ENCODE measurements at places on chromosomes 4 and X.

DNA sequence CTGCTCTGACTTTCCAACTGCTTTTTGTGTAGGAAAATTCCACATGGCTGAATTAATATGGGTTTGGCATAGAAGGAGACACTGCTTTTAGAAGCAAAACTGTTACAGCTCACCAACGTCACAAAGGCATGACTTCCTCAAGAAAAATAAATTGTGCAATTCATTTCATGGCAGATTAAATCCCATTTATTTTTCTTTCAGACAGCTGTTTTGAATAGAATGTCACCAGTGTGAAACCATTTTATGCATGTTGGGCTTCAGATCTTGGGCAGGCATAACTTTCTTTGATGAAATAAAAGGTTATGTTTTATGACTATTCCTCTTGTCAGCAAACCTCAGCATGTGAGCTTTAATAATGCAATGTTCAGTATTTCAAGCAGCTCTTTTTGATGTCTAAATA lies 542.8 kb downstream of the GALNTL6 start:
- no peak for DNase-seq

- DNase-seq: no peak
Observed at GRCh38 chr4:3043282-3044020, 30.9 kb downstream of the HTT-AS start.

- DNase-seq: no peak
Observed at GRCh38 chr4:1543976-1544375, 137.7 kb upstream of the NKX1-1 start.

DNA sequence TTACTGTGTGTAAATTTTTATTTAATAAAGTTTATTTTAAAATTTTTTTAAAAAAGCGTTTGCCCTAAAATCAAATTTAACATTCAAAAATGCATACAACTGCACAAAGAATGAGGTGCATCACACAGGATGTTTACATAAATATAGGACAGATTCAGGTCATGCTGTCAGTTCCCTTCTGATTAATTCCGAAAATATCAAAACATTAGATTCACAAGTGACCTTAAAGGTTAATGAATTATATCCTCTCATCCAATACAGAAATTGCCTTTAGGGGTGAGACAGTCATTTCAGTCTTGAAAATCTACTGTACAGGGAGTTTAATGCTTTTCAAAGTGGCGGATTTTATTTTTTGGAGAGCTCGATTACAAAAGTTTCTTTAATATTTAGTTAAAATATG lies 208.7 kb upstream of the FTHL17 start:
- no peak for DNase-seq

DNA sequence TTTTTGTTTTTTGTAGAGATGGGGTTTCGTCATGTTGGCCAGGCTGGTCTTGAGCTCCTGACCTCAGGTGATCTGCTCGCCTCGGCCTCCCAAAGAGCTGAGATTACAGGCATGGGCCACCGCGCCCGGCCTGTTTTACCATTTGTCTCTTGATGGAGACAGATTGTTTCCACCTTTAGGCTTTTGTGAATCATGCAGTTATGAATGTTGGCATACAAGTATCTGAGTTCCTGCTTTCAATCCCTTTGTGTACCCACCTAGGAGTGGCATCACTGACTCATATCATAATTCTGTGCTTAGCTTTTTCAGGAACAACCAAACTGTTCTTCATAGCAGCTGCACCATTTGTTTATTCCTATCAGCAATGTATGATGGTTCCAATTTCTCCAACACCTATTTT lies 20.2 kb upstream of the MGST2 start:
- no peak for DNase-seq

GRCh38 chrX:2484721-2485648 lies 15.8 kb downstream of the DHRSX start:
- DNase-seq: no peak

DNA sequence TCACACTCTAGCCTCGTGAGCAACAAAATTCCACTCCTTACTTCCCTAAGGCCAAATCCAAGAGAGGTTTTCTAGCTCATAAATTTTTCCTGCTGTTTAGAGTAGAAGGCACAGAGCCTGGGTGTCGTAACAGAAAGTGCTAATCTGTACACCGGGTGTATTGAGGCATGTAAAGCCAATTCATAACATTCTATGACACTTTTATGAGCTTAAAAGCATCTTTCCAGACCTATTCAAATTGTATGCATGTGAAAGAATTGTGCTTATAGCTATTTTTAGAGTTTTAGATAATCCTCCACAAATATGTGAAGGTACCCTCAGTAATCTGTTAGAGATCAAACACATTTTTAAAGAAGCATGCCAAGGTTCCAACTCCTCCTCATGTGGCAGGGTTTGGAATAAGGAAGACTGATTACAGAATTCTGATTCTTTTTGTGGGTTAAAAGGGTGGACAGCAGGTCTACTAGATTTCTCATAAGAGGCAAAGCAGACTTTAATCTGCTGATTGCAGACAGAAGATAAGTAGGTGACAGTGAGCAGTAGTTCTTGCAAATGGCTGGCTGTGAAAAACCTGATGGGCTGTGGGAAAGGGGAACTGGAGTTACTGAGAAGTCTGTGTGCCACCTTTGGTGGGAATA lies 25.5 kb upstream of the LRCH2 start:
- no peak for DNase-seq

- DNase-seq: no peak
Observed at GRCh38 chr4:95839891-95840290, at the start of gene PDHA2. PDHA2 (plus strand) TSS chr4:95840093; CDS start chr4:95840151, 58 bp downstream.

- no peak for DNase-seq
Observed at GRCh38 chrX:119880552-119881437, 9.2 kb downstream of the NDUFA1 start.

GRCh38 chr4:123705419-123705818 lies 308.8 kb downstream of the SPRY1 start:
- DNase-seq: no peak

DNA sequence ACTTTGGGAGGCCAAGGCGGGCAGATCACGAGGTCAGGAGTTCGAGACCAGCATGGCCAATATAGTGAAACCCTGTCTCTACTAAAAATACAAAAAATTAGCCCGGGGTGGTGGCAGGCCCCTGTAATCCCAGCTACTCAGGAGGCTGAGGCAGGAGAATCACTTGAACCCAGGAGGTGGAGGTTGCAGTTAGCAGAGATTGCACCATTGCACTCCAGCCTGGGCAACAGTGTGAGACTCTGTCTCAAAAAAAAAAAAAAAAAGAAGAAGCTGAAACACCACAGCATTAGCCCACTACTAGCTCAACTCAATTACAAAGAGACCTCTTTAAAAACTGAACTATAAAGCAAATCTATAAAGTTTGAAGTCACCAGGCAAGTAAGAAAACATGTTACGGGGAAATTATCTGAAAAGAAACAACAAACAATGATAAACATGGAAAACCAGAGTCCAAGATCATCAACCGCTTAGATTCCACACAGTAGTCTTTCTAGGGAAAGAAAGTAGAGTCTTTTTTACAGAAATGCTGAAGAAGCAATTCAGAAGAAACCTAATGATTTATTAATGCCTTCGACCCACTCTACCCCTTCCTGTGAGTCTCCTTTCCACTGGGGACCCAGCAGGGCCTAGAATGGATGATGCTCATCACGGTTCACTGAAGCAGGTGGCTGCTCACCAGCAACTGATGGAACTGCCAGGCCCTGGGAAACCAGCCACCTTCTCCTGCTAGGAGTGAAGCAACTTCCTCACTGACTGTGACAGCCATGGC lies 6.6 kb downstream of the SAT1 start:
- no peak for DNase-seq

- DNase-seq: no peak
Observed at GRCh38 chrX:108304210-108304609, 134.0 kb downstream of the COL4A6 start.

- DNase-seq: peak; percentile 78
Observed at GRCh38 chrX:154443992-154444754, at the start of gene FAM50A. FAM50A (plus strand) TSS chrX:154444141; CDS start chrX:154444236, 95 bp downstream.

GRCh38 chr4:117634716-117635115 lies 399.6 kb upstream of the NDST3 start:
- no peak for DNase-seq

DNA sequence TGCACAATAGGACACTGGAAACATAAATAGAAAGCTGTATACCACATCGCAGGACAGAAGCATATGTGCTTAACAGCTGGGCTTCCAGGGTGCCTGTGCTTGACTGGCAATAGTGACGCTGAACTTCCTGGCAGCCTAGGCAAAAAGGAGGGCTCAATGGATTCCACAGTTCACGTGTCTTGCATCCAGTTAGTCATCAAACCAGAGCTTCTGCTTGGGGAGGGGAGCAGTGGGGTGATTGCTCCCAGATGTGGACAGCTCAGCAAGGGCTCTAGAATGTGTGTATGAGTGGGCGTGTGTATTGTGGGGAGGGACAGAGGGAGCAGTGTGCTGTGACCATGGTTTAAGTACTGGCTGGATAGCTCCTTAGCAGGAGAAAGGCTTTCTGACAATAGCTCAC lies 2.3 kb downstream of the PRRG3 start:
- DNase-seq: no peak

GRCh38 chrX:13652287-13652793 lies 601 bp upstream of the TCEANC start:
- DNase-seq: no peak

- no peak for DNase-seq
Observed at GRCh38 chrX:110044346-110045249, 41.7 kb downstream of the TMEM164 start.

DNA sequence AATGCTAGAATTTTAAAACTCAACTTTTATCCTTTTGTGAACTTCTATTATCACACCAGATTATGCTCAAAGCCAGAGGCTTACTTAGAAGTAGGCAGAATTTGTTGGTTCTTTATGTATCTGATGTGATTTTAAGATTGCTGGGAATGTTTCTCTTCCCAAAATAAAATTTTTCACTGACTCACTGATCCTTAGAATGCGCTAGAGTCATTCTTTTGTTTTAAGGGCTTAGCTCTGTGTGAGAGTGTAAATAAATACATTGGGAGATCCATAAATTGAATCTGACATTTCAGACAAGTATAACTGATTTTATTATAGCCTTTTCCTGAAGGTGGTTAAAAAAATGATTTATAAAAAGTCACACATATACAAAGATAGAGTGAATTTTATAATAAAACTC lies 101.3 kb downstream of the LARP1B start:
- DNase-seq: no peak

DNA sequence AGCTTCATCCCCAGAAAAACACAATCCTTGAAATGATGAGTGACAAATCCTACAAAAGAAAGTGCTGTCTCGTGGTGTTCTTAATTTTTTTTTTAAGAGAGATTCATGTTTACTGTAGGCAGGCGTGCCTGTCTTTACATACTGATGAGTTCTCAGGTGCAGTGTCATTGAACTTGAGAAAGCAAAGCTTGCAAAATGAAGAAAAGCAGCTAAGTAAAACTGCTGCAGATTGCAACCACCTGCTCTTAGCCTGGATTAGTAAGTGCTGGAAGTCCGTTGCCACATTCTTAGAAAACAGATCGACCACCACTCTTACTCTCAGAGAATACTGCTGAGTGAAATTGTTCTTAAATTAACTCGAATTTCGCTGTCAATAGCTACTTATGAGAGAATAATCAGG lies 854.6 kb downstream of the TRIML1 start:
- no peak for DNase-seq

- no peak for DNase-seq
Observed at GRCh38 chr4:109294006-109294405, 8.5 kb downstream of the COL25A1 start.

DNA sequence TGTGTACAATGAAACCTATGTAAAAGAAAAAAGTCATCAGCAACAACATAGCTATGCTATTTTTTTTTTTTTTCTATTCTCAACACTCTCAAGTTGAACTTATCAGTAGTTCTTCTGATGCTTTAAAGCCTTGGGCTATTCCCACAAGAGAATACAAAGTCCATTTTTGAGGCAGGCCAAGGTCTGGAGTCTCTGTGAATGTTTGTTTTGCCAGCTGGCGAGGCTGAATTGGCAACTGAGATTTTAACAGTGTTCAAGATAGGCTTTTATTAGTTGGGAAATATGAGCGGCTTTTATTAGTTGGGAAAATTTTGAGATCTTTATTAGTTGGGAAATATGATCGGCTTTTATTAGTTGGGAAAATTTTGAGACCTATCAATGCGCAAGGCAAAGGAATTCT lies 336.6 kb downstream of the SLITRK2 start:
- DNase-seq: no peak

- DNase-seq: no peak
Observed at GRCh38 chr4:76703123-76703490, 194.8 kb downstream of the SOWAHB start.

- no peak for DNase-seq
Observed at GRCh38 chrX:56813318-56813837, 84.3 kb downstream of the NBDY start.

DNA sequence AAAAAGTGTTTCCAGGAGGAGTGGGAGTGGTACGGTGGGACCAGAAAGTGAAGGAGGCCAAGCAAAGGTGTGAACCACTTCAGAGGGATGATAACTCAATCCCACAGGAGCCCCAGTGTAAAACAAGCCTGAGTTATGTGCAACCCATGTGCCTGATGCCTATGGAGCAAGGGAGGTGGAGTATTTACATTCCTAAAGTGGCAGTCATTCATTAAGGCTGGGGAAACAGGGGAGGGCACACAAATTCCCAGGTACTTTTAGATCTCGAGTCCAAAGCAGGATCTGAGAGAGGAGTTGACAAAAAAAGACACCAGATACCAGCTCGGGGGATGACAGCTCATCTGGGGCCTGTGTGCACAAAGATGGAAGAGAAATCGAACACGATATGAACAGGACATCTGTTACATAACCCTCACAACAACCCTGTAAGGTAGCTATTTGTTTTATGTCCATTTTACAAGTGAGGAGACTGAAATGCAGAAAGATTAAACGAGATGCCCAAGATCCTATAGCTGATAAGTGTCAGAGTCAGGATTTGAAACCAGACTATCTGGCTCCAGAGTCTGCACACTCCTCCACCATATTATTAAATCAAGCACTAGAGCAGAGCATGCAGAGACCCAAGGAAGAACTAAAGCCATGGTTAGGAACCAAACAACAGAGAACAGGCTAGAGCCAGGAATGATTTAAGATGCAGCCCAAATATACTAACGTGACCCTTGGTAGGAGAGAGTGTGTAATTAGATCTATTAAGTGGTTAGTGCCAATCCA lies 91.9 kb upstream of the MAPK10 start:
- DNase-seq: no peak

DNA sequence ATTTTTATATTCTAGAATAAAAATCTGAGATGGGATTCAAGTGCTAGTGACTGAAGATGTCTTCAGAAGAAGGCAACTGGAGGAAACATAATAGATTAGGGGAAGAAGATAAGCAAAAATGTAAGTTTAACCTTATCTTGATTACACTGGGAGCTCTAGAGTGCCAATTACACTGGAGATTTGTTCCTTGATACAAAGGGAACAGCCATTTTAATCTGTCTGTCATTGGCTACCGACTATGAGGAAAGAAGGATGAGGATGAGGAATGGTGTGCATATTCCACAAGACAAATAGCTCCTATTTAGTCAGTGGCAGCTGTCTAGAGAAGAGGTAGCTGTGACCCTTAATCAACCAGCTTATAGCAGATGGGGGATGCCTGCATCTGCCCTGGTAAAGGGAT lies 1034.5 kb upstream of the IGFBP7 start:
- no peak for DNase-seq

GRCh38 chr4:106256190-106256589 lies 59.8 kb downstream of the TBCK start:
- no peak for DNase-seq

All from activated CD4-positive, CD25-positive, alpha-beta regulatory T cell treated with anti-CD3 and anti-CD28 coated beads, Interleukin-2, amount 50 U/mL, for 72 hours (primary cell).